ENCODE measurements at places on chromosomes 16 and 17.

GRCh38 chr16:86635176-86635876 is 57.0 kb downstream of the FOXL1 start:
- DNase-seq = no peak

DNA sequence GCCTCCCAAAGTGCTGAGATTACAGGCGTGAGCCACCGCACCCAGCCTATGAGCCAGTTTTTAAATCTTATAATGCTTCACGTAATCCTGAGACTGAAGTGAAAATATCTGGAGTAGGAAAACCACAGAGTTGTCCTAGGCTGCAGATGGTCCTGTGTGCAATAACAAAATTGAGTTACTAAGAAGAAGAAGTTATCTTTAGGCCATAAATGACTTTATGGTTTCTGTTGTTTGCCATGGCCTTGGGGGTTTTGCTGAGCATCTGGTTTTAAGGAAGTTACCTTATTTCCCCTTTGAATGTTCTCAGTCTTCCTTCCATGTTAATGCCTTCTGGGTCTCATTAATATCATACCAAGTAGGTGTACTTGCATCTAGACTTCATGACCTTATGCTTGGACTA is 16.5 kb downstream of the NMT1 start:
- no peak for DNase-seq

DNA sequence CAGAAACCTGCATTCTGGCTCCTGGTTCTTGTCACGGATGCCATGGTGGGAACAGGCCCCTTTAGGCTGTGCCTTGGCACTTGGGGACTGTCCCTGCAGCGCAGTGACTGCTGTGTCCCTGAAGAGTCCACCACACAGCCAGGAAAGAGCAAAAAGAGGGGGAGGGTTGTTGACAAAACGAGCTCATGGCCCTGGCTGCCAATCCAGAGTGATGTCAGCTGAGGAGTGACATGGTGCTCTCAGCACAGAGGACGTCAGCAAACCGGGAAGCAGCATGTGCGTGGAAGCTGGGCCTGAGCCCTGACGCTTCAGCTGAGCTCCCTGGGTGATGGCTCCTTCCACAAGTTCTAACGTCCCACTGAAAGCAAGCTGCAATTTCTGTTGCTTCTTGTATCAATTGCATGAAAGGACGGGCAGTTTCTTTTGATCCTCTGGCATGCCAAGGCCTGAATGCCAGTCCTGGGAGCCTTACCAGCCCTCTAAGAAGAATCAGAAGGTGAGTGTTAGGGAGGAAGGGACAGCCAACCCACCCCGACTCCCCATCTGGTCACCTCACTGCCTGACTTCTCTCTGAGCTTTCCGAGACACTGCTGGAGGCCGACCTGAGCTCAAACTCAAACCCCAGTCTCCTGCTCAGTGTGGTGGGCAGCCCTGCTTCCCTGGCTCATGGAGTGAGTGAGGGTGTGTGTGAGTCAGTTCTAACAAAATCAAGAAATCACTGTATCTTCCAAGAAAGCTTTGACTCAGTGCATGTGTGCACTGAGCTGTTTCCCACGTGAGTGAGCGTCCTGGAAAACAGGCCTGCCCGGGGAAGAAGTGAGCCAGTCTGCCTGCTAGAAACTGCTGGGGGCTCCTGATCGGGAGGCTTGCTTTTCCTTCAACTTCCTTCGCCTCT is 14.7 kb upstream of the WNT3 start:
- peak; percentile 82 for DNase-seq

DNA sequence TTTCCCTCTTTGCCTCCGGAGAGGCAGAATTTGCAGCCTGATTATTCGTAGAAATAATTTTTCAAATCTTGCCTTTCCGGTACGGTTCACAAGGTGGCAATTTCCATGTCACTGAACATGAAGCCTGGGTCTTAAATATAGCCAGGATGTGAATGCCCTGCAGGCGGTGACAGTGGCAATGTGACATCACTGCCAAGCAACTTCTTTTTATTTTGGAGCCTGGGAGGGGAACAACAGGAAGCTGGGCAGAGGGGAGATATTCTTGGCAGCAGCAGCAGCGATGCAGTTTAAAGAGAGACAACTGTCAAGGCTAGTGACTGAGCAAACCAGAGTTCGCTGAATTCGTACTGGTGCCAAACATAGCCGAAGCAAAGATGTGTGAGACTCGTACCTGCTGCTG is 171.1 kb downstream of the SNX29 start:
- DNase-seq = no peak

- DNase-seq = no peak
Observed at GRCh38 chr17:41258406-41258805, 3.2 kb downstream of the KRTAP9-9 start.

GRCh38 chr17:6297960-6298359 is 137.0 kb downstream of the AIPL1 start:
- DNase-seq = no peak

GRCh38 chr17:82952019-82952418 is 112.2 kb upstream of the ZNF750 start:
- DNase-seq = no peak

GRCh38 chr17:82049521-82049971 is 2.1 kb downstream of the RFNG start:
- no peak for DNase-seq

DNA sequence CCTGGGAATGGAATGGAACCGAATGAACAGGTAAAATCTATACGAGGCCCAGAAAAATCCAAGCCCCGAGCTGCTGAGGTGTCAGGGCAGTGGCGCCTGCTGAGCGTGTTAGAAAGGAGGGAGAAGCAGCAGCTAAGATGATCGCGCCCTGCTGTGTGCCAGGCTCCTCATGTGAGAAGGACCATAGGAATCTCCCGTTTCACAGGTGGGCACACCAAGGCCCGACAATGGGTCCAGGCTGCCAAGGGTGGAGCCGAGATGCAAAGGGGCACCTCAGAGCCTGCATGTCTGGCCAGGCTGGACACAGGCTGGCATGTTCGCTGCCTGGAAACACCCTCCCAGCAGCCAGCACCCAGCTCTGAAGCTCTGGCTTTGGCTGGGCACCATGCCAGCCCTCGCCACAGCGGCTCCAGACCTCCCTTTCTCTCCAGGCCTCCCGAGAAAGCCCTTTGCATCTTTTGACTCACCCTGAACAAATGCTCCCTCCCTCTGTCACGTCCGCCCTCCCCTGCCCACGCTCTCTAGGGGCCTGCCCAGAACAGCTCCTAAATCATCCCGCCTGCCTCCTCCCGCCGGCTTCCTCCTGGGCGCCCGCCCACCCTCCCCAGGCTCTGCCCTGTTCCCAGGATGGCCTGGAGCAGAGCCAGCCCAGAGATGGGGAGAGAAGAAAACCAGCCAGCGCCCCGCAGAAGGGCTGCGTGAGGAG is 217.8 kb upstream of the GSE1 start:
- DNase-seq = peak; percentile 99

DNA sequence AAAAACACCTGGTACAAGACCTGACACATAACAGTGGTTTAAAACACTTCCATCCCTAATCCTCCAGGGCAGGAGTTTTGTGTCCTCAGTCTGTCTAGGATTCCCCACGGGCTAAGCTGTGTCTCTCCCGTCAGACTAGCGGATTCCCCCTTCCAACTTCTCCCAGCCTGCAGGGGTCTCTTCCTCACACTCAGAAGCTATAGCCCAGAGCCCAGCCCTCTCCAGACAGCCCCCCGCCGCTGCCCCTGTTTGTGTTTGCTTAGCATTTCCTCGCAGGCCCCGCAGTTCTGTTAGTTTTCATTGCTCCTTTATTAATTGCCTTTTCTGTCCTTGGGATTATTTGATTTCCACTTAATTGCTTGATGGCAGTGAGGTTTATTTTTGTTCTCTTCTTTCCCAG is 91.2 kb downstream of the TMEM132E start:
- no peak for DNase-seq

DNA sequence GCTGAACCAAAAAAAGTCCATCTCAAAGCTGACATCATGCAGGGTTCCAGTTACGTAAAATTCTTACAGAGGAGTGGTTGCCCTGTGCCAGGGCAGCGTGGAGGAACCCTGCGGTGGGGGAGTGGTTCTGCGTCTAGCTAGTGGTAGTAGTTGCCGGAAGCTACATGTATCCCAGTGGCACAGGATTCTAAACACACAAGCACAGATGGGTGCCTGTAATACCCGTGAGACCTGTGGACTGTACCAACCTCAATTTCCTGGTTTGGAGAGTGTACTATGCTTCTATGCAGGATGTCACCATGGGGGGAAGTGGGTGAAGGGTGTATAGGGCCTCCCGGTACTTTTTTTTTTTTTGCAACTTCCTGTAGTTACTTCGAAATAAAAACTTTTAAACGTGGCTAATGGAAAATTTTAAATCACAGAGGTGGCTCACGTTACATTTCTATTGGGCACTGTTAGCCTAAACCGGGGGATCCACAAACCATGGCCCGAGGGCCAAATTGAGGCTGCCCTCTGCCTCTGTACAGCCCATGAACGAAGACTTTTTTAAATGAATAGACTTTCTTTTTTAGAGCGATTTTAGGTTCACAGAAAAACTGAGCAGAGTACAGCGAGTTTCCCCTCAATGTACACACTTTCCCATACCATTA is 38.5 kb downstream of the TBC1D16 start:
- no peak for DNase-seq

- no peak for DNase-seq
Observed at GRCh38 chr16:1828645-1829410, 1.8 kb downstream of the FAHD1 start.

- no peak for DNase-seq
Observed at GRCh38 chr16:49833085-49833484, 22.8 kb downstream of the ZNF423 start.

DNA sequence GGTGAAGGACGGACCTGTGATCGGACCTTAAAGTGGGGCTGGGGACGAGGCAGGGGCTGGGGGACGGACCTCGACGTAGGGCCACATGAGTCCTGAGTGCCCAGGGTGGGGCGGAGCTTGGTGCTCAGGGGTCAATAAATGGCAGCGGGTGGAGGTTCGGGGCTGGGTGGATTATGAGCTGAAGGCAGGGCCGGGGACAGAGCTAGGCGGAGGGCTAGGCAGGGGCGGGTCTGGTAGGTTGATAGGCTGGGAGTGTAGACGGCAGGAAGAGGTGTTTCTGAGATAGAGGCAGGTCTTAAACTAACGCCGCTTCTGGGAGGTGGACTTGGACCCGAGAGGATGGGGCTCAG is 733 bp downstream of the CHRNB1 start:
- no peak for DNase-seq

- DNase-seq = no peak
Observed at GRCh38 chr17:70329721-70330120, 160.4 kb downstream of the KCNJ2 start.

- no peak for DNase-seq
Observed at GRCh38 chr17:43860077-43860725, 13.2 kb downstream of the CD300LG start.

GRCh38 chr17:12342609-12343435 is 322.1 kb downstream of the MAP2K4 start:
- DNase-seq = peak; percentile 34

DNA sequence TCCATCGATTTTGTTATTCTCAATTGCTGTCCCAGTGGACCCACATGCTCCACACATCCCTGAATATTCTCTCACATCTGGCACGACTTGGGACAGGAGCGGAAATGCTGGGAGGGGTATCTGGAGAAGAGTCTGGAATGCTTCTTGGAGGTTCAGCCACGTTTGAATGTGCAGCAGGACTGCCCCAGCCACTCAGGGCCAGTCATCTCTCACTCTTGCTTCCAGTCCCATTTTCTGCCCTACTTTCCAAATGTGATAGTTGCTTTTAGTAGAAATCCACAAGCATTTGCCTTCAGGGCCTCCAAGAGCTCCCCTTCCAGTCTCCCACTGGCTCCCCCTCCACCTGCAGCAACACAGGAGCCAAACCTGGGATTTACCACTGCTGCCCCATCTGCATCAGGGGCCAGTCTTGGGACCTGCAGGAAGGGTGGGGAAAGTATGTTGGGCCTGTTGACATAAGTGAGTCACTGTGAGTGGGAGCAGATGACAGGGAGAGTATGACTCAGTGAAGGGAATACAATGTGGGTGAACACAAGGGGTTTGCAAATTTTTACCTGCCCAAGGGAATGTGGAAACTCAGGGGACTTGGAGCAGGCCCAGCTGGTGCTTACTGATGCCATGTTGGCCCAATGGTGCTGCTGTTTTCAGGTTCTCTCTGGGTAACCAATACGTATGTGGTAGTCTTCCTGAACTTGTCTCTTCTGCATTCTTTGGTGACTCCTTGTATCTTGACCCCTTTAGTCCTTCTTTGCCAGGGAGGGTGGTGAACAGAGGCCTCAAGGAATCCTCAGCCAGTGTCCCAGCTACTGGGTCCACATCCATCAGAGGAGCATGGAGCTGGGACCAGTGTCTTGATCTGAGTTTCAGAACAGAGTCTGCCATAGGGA is 78.8 kb upstream of the CRHR1 start:
- DNase-seq = peak; percentile 76

GRCh38 chr16:69350536-69351133 is 951 bp downstream of the TMED6 start:
- DNase-seq = no peak

GRCh38 chr17:680529-680928 is 34.1 kb downstream of the VPS53 start:
- no peak for DNase-seq

- peak; percentile 66 for DNase-seq
Observed at GRCh38 chr16:84582958-84583516, 34.8 kb downstream of the COTL1 start.

DNA sequence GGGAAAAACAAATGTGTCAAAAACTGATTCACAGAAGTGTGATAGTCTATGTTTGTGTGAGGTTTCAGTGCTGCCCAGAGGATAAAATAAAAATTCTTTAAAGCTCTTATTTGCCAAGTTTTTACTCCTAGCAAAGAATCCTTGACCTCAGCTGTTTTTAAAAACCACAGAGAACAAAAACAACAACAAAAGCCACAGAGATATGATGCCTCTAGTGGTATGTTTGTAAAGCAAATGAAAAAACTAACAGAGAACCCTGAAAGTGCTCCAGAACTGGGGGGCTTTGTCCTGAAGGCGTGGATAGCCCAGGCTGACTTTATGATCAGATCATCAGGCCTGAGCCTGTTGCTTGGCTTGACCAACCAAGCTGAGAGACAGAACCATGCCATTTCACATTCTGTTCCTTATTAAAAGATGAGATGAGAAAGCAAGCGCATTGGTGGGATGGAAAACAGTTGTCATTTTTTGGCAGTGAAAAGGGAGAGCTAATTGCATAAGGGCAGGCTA is 411.0 kb downstream of the CPPED1 start:
- no peak for DNase-seq

DNA sequence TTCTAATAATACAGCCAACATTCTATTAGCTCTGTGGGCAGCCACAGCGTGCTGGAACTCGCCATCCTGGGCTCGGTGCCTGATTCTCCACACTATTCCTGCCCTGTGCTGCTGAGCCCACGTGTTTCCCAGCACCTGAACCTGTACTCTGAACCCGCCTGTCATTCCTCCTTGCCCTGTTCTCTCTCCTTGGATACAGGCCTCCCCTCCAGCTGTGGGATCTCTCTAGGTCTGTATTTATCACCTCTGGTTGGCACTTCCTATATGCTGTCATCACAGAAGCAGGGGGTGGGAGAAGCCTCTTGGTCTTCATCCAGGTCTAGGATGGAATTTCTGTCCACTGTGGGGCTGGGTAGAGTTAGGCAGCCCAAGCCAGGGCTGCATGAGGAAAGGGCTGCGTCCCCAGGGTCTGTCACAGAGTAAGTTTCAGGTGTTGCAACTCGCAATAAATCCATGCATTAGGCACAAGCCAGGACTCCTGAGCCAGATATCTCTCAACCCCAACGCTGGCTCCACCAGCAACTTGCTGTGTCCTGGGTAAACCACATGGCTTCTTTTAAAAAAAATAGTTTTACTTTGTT is 56.0 kb downstream of the ABAT start:
- no peak for DNase-seq
